ENCODE measurements at places on chromosomes 1 and 21. TPM values are rescaled to one million over a fixed set of nuclear protein-coding genes. Genes with fewer than 3 reads are reported as not detected.

Gene HHAT
- total RNA-seq, result 1.4 TPM

Gene OR2L13
- 0.23 TPM for total RNA-seq

Gene TP73
- total RNA-seq, result 2.1 TPM

Gene OR2T2
- total RNA-seq, result not detected

Gene CELA3B
- total RNA-seq, result not detected

Gene BCL2L15
- total RNA-seq, result not detected

Gene AIRE
- total RNA-seq, result not detected

Gene CNN3
- 82.4 TPM for total RNA-seq

Gene KRTAP19-1
- total RNA-seq, result not detected

Gene RHBG
- not detected for total RNA-seq

Gene SLC44A5
- 2.0 TPM for total RNA-seq

Gene BRINP2
- total RNA-seq, result 0.15 TPM

Gene OPTC
- total RNA-seq, result not detected

Gene HRNR
- total RNA-seq, result not detected

Gene CLEC20A
- total RNA-seq, result not detected

Gene LYPD8
- not detected for total RNA-seq

Gene MYOM3
- 0.38 TPM for total RNA-seq

Gene ITGB2
- total RNA-seq, result 3.5 TPM

Gene COL6A2
- 5.5 TPM for total RNA-seq

Gene EFCAB14
- total RNA-seq, result 50.1 TPM

Gene GJA9
- total RNA-seq, result 0.08 TPM

Gene CDC14A
- total RNA-seq, result 1.9 TPM

Gene C1QB
- not detected for total RNA-seq

Gene GJA8
- not detected for total RNA-seq

Gene KCNA2
- not detected for total RNA-seq

Gene POGZ
- 11.5 TPM for total RNA-seq

Gene ANGPTL1
- not detected for total RNA-seq

Gene TRIM46
- total RNA-seq, result 3.0 TPM

Gene MFAP2
- total RNA-seq, result 91.4 TPM

Gene PTGFRN
- 121 TPM for total RNA-seq
